Large intestine (tissue), 12 donors: ENCODE measurements at places on chromosomes 1 and 21. TPM values are rescaled to one million over a fixed set of nuclear protein-coding genes. Genes with fewer than 3 reads are reported as not detected.
A peak's percentile ranks its signal among the peaks of the same experiment; 100 is the strongest.

DNA sequence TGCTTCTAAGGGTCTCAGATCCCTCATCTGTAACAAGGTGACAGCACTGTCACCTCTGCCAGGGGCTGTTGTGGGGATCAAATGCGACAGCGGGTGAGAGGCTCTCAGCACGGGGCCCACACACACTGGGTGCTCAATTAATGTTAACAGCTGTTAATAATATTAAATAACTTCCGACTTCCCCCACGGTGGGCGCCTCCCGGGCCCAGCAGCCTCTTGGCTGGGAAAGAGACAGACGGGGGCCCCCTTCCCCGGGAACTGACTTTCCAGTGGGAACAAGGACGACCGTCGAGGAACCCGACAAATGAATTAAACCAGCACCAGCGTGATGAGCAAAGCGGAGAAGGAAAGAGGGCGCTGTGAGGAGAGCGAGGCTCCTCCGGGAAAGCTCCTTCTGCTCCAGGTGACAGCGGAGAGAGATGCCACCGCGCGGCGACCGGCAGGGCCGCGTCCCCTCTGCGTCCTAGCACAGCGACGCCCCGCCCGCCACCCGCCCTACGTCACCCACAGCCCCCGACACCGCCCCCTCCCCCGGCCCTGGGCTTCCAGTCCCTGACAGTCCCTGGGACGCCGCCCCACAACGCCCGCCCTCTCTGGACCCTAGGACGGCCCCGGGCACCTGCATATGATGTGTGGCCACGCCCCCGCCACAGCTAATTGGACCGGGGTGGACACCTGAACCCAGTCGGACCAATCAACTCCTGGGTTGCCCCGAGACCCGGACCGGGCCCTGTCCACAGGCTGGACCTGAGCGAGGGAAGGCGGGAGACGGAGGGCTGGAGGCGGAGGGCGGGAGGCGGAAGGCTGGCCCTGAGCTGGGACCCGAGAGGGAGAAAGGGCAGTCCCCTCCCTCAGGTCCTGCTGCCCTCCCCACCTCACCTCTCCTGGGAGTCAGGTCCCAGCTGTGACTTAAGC lies 38.2 kb downstream of the MATN1 start:
- peak; percentile 91 for DNase-seq

GRCh38 chr1:59879574-59879973 lies 47.0 kb downstream of the CYP2J2 start:
- peak; percentile 84 for DNase-seq

FCGR3A gene
- 3.1 TPM for polyA plus RNA-seq

ATAD3B gene
- polyA plus RNA-seq, result 21.8 TPM

DNA sequence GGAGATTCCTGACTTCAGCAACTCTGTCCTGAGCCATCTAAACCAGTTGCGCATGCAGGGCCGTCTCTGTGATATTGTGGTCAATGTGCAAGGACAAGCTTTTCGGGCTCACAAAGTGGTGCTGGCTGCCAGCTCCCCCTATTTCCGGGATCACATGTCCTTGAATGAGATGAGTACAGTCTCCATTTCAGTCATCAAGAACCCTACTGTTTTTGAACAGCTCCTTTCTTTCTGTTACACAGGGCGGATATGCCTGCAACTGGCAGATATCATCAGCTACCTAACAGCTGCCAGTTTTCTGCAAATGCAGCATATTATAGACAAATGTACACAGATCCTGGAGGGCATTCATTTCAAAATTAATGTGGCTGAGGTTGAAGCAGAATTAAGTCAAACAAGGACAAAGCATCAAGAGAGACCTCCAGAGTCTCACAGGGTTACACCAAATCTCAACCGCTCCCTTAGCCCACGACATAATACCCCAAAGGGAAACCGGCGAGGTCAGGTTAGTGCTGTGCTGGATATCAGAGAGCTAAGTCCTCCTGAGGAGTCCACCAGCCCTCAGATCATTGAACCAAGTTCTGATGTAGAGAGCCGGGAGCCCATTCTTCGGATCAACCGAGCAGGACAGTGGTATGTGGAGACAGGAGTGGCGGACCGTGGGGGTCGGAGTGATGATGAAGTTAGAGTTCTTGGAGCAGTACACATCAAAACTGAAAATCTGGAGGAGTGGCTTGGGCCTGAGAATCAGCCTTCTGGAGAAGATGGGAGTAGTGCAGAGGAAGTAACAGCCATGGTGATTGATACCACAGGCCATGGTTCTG lies 2.3 kb downstream of the ZBTB37 start:
- DNase-seq, result no peak

DNA sequence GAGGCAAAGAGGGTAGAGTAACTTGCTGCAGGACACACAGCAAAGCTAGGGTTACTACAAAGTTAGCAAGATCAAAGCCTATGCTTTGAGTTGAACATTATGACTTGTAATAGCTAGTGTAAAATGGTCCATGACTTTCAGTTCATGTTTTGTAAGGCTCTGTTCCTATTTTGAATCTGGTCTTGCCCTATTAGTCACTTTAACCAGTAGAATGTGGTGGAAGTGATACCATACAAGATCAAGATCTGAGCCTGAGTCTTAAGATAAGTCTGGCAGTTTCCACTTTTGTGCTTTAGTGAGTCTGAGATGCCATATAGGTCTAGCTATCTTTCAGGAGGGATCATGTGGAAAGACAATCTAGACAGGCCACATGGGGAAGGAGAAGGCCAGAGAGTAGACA lies 282.1 kb upstream of the BRINP3 start:
- no peak for DNase-seq

FCRL5 gene
- polyA plus RNA-seq, result 0.09 TPM

DNA sequence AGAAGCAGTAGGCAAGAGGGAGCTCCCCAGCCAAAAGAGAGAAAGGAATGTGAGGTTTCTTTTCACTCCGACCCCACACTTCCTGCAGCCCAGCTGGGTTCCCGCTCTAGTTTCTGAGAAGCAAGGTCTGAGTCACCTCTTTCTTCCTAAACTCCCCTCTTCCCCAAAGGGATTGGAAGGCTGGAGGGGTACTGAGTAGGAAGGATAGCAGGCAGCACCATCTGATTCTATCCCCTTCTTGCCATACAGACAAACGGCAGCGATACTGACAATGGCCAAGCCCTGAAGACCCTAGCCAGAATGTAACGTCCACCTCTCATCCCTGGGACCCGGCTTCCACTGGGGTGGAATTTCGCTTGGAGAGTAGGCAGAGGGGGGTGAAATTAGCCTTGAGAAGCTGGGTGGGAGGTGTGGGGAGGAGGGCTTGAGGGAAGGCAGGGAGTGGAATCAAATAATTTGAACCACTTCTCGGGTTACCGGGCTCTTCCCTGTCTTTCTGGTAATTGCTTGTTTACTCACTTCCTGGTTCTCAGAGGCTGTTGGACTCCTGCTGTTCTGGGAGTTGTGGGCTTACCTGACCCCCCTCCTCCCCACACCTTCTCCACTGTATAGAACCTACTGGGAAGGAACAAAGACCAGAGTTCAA lies 13.2 kb downstream of the IER5 start:
- no peak for DNase-seq

GNG12 gene
- 120 TPM for polyA plus RNA-seq

DNA sequence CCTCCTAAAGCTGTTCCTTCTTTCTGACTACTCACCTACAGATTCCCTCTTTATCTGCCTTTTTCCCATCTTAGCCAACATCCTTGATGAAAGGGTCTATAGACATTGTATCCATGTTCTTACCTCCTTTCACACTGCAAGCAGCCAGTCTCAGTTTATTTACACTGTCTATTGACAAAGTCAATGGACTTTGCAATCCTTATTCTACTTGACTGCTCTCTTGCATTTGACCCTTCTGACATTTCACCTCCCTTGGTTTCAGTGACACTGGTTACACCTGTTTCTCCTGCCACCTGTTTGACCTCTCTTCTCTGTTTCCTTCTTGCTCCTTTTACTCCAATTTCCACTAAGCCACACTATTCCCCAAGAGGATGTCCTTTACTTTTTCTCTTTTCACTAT lies 224.0 kb upstream of the SNX7 start:
- no peak for DNase-seq

IGSF3 gene
- 36.1 TPM for polyA plus RNA-seq

CYP4Z1 gene
- polyA plus RNA-seq, result 0.03 TPM

DNA sequence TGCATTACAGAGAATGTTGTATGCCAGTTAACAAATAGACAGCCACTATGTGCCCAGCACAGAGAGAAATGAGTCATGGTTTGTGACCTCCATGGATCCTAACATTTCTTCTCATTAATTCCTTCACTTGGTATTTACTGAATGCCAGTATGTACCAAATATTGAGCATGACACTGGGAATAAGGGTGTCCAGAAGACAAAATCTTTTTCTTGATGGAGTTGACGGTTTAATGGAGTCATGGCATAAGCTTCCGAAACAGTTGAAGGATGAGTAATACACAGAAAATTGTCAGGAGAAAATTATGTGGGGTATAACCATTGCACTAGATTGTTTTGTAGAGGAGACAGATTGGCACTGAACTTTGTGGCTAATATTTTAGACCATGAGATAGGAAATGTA lies 36.9 kb downstream of the PTGFR start:
- no peak for DNase-seq

GRCh38 chr1:1433804-1434130 lies 1.7 kb upstream of the VWA1 start:
- DNase-seq, result peak; percentile 51

- DNase-seq, result peak; percentile 20
Observed at GRCh38 chr1:64685217-64685616, 59.7 kb upstream of the RAVER2 start.

- DNase-seq, result peak; percentile 64
Observed at GRCh38 chr1:41366455-41367287, 5.4 kb downstream of the FOXO6 start.

GRCh38 chr1:247362153-247362552 lies 30.5 kb upstream of the ZNF496 start:
- DNase-seq, result no peak
